ENCODE measurements at places on chromosomes 6 and 20. TPM values are rescaled to one million over a fixed set of nuclear protein-coding genes. Genes with fewer than 3 reads are reported as not detected.

The NEU1 gene
- polyA plus RNA-seq = 21.9 TPM

The LGSN gene
- not detected for polyA plus RNA-seq

The YTHDF1 gene
- polyA plus RNA-seq = 27.8 TPM

The MATN4 gene
- 1.1 TPM for polyA plus RNA-seq

The COL21A1 gene
- 93.4 TPM for polyA plus RNA-seq

The RBPJL gene
- polyA plus RNA-seq = not detected

The CRISP3 gene
- 0.14 TPM for polyA plus RNA-seq

The RPN2 gene
- polyA plus RNA-seq = 187 TPM

The CTAGE9 gene
- not detected for polyA plus RNA-seq

The SULF2 gene
- 31.6 TPM for polyA plus RNA-seq

The PLCG1 gene
- 106 TPM for polyA plus RNA-seq

The ULBP1 gene
- polyA plus RNA-seq = 0.39 TPM

The BPIFB4 gene
- not detected for polyA plus RNA-seq

The ASIP gene
- polyA plus RNA-seq = 0.36 TPM

The TTK gene
- 8.3 TPM for polyA plus RNA-seq

The TPD52L1 gene
- 52.1 TPM for polyA plus RNA-seq

The SLC17A2 gene
- not detected for polyA plus RNA-seq

The POLR3F gene
- polyA plus RNA-seq = 11.9 TPM

The MSH5 gene
- polyA plus RNA-seq = 10.3 TPM

The IYD gene
- polyA plus RNA-seq = 0.11 TPM

The MARCKS gene
- polyA plus RNA-seq = 224 TPM

The NMBR gene
- polyA plus RNA-seq = 0.15 TPM

The TRIM31 gene
- not detected for polyA plus RNA-seq

The C20orf141 gene
- polyA plus RNA-seq = not detected

The TRMT6 gene
- polyA plus RNA-seq = 10.6 TPM

The MLIP gene
- 49.5 TPM for polyA plus RNA-seq

The MTRF1L gene
- polyA plus RNA-seq = 15.3 TPM

The CAP2 gene
- polyA plus RNA-seq = 160 TPM

The SLC17A1 gene
- not detected for polyA plus RNA-seq

The ECT2L gene
- 0.25 TPM for polyA plus RNA-seq

The PAK1IP1 gene
- 15.8 TPM for polyA plus RNA-seq

The CENPB gene
- 49.8 TPM for polyA plus RNA-seq

The BMP2 gene
- polyA plus RNA-seq = 1.4 TPM

The ZSCAN23 gene
- polyA plus RNA-seq = 5.0 TPM

The SLC16A10 gene
- polyA plus RNA-seq = 1.8 TPM

The MACROD2 gene
- polyA plus RNA-seq = 2.8 TPM

The TRAPPC3L gene
- not detected for polyA plus RNA-seq

The TMEM244 gene
- polyA plus RNA-seq = not detected
